ENCODE measurements at places on chromosomes 1 and 21. TPM values are rescaled to one million over a fixed set of nuclear protein-coding genes. Genes with fewer than 3 reads are reported as not detected.
A peak's percentile ranks its signal among the peaks of the same experiment; 100 is the strongest.

NECTIN4 gene
- 0.47 TPM for total RNA-seq

APCS gene
- 0.57 TPM for total RNA-seq

GRCh38 chr1:95169548-95169947 is 52.4 kb downstream of the TLCD4 start:
- ATAC-seq: no peak

GRCh38 chr1:1069711-1070676 is 4.1 kb downstream of the RNF223 start:
- ATAC-seq: peak; percentile 6

GRCh38 chr1:100896481-100896982 is 642 bp downstream of the SLC30A7 start:
- ATAC-seq: peak; percentile 11
